HT1080 (cell line): ENCODE measurements at places on chromosomes 1 and 21. TPM values are rescaled to one million over a fixed set of nuclear protein-coding genes. Genes with fewer than 3 reads are reported as not detected.

NR0B2 gene
- total RNA-seq = not detected in 2 replicates

RNPEP gene
- total RNA-seq = 56.7 and 70.8 TPM in 2 replicates

UBL4B gene
- total RNA-seq = not detected in 2 replicates

RGS8 gene
- total RNA-seq = 0.05 TPM in 1 of 2 replicates, not detected in the other

MAD2L2 gene
- 70.5 and 72.2 TPM in 2 replicates for total RNA-seq

ZMYND12 gene
- 0.13 TPM in 1 of 2 replicates, not detected in the other for total RNA-seq

ACOT11 gene
- 1.9 and 2.0 TPM in 2 replicates for total RNA-seq

CD48 gene
- total RNA-seq = not detected in 2 replicates

GRHL3 gene
- total RNA-seq = 0.03 and 0.23 TPM in 2 replicates

SLC1A7 gene
- not detected in 2 replicates for total RNA-seq

KRTAP6-3 gene
- total RNA-seq = not detected in 2 replicates

CFHR2 gene
- total RNA-seq = not detected in 2 replicates

KLHDC9 gene
- total RNA-seq = 0.51 and 1.0 TPM in 2 replicates

CD101 gene
- 0.03 and 0.06 TPM in 2 replicates for total RNA-seq

OLFM3 gene
- total RNA-seq = not detected in 2 replicates

OR14A2 gene
- not detected in 2 replicates for total RNA-seq

SYPL2 gene
- total RNA-seq = 0.05 and 0.17 TPM in 2 replicates

ZNF695 gene
- 5.7 and 10.9 TPM in 2 replicates for total RNA-seq

SAMD13 gene
- total RNA-seq = 0.47 and 0.79 TPM in 2 replicates

PDXK gene
- total RNA-seq = 56.2 and 62.7 TPM in 2 replicates

RIMS3 gene
- 0.23 and 0.57 TPM in 2 replicates for total RNA-seq

TMEM125 gene
- not detected in 2 replicates for total RNA-seq

UMODL1 gene
- not detected in 2 replicates for total RNA-seq

SPRR2G gene
- total RNA-seq = not detected in 2 replicates
